ENCODE measurements at places on chromosomes 13 and 19.

DNA sequence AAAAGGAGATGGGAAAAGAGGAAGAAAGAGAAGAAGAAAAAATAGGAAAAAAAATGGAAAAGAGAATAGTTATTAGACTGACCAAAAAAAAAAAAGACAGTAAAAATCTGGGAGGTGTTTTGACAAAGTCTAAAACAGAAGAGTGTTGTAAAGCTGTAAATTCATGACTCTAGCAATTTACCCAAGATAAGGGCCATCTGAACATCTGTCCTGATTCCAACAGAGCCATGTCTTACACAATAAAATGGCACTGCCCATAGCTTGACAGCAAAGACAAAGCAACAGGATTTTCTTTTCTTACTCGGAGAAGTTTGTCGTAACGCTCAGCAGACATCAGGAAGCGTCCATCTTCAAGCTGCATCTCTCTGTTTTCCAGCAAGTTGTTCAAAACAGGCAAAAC is 69.8 kb downstream of the VWA8 start:
- no peak for DNase-seq

DNA sequence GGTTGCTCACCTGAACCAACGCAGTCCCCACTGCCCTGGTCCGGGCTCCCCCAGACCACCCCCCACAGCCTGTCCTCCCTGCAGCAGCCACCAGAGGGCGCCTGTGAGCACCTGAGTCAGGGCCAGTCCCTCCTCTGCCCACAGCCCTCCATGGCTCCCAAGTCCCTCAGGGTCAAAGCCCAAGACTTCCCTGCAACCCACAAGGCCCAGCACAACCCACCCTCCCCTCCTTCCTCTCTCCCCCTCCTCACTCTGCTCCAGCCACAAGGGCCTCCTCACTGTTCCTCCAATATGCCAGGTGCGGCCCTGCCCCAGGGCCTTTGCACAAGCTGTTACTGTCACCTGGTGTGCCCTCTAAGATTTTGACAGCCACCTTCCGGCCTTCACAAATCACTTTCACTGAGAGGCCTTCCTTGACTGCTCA is 10.9 kb downstream of the GNA15 start:
- no peak for DNase-seq

- DNase-seq: no peak
Measured at GRCh38 chr13:103351035-103351828, 285.0 kb upstream of the SLC10A2 start.

DNA sequence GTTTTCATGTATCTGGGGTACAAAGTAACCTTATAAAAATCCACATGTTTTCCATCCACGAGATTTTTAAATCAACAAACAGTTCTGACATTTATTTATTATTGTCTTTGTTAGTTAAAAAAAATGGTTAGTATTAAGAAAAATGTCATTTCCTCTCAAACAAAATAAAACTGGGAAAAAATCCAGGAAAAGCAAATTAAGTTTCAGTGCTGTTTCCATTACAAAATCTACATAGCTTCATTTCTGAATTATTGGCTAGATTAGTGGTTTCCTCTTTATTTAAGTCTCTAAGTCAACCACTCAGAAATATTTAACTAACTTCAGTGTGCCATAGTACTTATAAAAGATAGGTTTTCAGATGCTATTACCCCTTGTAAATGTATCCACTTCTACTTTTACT is 49.1 kb downstream of the MZT1 start:
- no peak for DNase-seq

- DNase-seq: no peak
Measured at GRCh38 chr13:94764576-94765321, 52.4 kb upstream of the SOX21 start.

DNA sequence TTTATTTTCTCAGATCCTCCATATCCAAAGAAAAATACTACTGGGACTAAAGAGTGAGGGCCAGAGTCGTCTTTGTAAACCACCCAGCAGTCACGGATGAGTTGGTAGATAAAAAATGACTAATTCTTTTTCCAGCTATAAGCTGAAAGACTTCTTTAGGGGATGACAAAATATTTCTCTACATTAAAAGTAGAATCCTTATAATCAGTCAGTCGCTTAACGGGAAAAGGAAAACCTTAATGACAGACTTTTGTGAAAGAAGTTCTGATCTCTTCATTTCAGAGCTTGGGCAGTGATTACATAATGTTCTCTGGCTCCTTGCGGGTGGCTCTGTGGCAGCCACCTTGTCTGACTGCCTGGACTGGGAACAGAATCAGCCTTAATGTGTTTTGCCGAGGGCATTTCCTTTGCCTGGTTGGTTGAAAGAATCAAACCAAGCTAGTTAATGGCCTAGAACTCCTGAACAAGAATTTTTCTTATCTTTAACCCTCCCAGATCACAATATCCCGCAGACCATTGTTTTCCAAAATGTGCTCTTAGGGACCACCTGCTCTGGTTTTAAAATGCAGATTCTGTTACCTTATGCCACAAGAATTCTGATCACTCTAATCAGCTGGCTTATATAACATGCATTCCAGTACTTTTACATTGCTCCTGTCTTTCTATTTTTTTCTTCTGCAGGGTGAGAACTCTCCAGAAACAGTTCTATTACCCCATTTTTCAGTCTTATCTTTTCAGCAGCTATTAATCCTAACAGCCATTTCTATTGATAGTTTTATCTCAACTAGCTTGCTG is 2.5 kb downstream of the ITM2B start:
- DNase-seq: no peak

- no peak for DNase-seq
Measured at GRCh38 chr13:34103854-34104253, 285.9 kb downstream of the RFC3 start.

GRCh38 chr19:47253970-47254369 is 2.4 kb upstream of the CCDC9 start:
- no peak for DNase-seq

DNA sequence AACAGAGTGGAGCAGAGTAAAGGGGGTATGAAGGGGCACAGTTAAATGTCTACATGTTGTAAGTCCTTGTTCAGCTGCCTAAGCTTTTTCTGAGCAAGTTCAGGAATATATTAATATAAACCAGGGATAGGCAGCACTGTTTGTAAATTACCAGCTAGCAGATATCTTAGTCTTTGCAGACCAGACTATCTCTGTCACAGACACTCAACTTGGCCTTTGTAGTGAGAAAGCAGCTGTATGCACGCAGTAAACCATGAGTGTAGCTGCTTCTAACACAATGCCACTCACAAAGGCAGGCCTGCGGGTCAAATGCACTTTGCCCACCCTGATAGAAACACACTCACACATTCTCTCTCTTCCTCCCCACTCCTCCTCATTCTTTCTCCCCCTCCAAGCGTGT is 1016.9 kb downstream of the UQCRFS1 start:
- DNase-seq: no peak

- DNase-seq: no peak
Measured at GRCh38 chr13:81041761-81042160, 700.8 kb upstream of the SPRY2 start.

GRCh38 chr13:38494445-38494844 is 144.8 kb downstream of the UFM1 start:
- DNase-seq: no peak

DNA sequence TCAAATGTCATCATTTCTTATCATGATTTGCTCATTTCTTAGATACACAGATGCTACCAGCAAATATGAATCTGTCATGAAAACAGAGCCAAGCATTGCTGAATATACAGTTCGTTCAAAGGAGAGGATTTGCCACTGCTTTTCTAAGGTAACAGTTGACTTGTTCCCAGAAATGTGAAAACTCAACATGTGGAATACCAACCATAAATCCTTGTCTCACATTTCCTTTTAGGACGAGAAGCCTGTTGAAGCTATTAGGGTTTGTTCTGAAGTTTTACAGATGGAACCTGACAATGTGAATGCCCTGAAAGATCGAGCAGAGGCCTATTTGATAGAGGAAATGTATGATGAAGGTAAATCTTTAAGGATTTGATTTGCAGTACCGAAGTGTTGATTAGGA is 86.7 kb downstream of the DNAJC3 start:
- DNase-seq: no peak

GRCh38 chr13:47337781-47338507 is 441.1 kb upstream of the HTR2A start:
- no peak for DNase-seq
